ENCODE measurements at places on chromosomes 3 and 15. TPM values are rescaled to one million over a fixed set of nuclear protein-coding genes. Genes with fewer than 3 reads are reported as not detected.

The TGM4 gene
- 0.17 TPM for total RNA-seq

The C3orf20 gene
- total RNA-seq: not detected

The RCN2 gene
- 104 TPM for total RNA-seq

The PCLAF gene
- 61.5 TPM for total RNA-seq

The MIX23 gene
- total RNA-seq: 106 TPM

The ZNF80 gene
- total RNA-seq: not detected

The PLA2G4F gene
- total RNA-seq: not detected

The COL6A5 gene
- total RNA-seq: under 0.01 TPM

DNA sequence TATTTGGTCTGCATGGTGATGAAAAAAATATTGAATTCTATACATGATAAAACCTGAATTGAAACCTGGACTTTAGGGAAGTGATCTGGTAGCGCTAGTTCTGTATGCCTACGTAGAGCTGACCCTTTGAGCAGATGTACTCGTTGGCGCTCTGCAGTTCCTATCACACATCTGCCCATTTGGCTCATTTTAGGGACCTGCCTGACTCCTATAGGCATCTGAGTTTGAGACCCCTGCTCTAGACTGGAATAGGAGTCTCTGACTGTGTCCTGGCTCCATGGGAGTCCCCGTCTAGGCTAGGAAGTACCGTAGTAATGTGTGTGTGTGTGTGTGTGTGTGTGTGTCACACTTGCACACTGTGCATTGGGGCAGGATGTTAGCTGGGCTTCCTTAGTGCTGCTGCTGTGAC, 21.2 kb downstream of the STARD5 start:
- no peak for DNase-seq

DNA sequence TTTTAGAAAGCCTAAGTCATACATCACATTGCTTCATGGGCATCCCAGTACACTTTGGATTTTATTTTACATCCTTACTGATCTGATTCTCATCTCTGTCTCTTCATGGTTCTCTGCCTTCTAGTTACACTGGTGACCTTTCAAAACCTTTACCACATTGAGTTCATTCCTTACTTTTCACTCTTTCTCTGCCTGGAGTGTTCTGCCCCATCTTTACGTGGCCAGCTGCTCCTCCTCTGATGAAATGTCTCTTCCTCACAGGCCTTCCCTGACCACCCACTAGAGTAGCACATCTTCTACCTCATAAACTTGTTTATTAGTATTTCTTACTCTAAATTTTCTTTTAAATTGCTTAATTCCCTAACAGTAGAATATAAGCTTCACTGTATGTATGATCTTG, 17.7 kb downstream of the CTNNB1 start:
- no peak for DNase-seq

DNA sequence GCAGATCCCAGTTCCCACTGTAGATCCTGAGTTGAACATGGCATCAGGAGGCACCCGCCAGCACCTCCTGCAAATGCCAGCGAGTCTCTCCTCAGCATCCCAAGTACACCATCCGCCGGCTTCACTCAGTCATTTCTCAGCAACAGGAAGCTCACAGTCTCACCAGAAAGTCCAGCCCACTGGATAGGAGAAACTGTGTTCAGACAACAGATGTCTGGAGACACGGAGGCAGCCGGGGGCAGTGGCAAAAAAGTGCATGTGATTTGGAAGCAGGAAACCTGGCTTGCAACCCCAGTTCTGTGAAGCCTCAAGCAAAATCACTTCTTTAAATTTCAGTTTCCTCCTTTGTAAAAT, 68.7 kb downstream of the SRGAP3 start:
- DNase-seq: no peak

DNA sequence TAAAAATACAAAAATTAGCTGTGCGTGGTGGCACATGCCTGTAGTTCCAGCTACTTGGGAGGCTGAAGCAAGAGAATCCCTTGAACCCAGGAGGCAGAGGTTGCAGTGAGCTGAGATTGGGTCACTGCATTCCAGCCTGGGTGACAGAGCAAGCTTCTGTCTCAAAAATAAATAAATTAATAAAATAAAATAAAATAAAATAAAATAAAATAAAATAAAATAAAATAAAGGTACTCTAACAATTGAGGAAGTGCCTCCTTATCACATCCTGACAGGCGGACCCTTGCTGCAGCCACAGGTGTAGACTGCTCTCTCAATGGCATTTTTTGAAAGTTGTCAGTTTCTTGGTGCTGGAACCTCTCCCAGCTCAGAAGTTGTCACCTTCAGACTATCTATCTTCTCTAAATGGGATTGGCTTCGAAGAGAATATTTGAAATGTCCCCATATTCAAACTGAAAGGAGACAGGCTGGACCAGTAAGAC, 304.1 kb downstream of the RORA start:
- no peak for DNase-seq

DNA sequence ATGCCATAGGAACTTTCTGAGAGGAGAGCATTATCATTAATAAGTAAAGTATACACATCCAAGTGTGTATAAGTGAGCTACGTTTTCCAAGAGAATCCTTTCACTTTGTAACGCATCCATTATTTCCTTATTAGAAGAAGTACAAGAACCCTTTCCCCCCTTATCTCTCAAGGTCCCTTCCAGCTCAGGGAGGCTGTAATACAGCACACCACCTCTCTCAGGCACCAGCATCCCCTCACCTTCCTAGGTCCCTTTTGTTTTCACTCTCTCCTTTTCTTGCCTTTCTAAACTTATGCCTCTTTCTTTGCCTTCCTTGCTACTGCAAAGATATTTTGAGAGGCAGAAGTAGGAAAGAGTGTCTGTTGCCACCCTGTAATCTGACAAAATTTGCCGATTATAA, 446.0 kb downstream of the GRM7 start:
- DNase-seq: no peak

DNA sequence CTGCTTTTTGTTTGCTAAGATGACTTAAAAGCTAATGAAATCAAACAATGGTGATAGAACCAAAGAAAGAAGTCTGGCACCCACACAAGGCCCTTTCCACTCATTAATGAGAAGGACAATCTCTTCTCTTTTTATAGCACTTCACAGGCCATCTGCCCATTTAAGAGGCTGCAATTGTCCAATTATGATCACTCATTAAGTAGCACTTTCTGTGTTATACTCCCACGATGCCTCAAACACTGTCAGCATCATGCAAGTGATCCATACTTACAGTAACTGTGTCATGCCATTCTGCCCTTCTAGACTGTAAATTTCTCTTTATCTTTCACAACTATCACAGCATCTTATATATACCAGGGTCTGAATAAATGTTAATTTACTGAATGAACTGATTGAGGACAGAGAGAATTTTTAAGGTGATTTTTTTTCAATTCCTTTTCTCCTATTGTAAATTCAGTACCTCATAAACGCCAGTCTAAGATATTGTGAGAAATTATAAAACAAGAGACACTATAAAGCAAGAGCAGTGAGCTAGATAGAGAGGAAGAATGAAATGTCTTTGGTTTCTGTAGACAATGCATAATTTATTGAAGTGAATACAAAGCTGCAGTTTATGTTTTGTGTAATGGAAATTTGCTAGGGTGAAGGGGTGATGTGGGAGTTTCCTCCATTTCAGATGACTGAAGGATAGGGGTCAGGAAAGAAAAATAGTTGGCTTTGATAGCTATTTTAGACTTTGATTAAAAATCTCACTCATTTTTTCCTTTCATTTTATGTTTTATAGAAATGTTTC, 17.3 kb downstream of the CD200 start:
- no peak for DNase-seq

- DNase-seq: no peak
Observed at GRCh38 chr3:12518261-12519028, 26.9 kb downstream of the MKRN2OS start.

GRCh38 chr15:48644467-48644826, 1.1 kb downstream of the FBN1 start:
- DNase-seq: peak; percentile 55

DNA sequence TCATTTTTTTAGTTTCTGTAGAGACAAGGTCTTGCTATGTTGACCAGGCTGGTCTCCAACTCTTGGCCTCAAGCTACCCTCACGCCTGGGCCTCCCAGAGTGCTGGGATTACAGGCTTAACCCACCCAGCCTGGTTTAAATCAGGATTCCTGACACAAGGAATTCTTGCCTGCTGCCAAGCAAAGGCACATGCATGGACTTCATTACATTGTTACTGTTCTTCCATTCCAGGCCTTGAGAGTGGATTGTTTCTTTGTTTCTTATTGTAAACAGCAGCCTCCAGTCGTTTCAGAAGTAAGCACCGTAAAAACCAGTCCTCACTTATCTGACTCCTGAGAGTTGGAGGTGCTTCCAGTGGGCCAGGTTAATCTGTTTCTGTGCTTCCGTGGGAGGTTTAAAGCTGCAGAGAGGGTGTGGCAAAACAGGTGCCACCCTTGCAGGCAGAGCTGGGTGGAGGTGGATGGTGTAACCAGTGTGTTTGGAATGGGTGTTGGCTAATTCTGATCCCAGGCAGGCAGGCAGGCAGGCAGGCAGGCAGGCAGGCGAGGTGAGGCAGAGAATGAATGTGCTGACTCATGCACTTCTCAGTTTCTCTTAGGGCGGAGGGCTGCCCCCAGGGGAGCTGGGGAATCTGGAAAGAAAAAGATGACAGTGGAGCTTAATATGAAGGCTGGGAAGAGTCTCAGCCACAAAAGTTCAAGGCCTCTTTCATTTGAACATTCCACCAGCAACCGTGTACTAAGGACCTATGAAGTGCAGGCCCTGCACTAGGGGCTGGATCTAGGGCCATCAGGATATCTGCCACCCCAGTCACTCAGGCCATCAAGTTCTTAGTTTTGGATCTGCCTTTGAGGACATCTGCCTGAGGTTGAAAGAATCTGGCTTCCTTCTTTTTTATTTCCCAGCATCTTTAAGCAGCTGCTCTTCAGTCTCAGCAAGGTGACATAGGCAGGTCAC, 37.0 kb upstream of the CDCP1 start:
- DNase-seq: peak; percentile 70

GRCh38 chr3:113557374-113557773, 25.0 kb downstream of the SIDT1 start:
- peak; percentile 88 for DNase-seq

DNA sequence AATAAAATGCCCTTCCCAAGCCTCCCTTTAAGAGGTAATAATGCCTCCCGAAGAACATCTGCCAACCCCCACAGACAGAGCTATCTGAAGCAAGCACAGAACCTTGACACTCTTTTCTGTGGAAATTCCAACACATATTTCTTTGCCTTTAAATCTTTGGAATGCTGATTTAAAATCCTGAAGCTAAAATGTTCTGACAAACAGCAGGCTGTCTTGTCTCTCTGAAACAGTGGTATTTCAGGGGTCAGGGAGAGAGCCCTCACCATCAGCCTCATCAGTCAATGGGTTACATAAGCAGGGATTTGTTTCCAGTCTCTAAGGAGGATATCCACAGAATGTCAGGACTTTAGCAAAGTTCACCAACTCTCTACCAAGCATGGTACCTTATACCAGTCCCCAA, 27.8 kb upstream of the ARHGEF3 start:
- DNase-seq: no peak

- DNase-seq: no peak
Observed at GRCh38 chr3:128009952-128010846, 42.0 kb upstream of the SEC61A1 start.

DNA sequence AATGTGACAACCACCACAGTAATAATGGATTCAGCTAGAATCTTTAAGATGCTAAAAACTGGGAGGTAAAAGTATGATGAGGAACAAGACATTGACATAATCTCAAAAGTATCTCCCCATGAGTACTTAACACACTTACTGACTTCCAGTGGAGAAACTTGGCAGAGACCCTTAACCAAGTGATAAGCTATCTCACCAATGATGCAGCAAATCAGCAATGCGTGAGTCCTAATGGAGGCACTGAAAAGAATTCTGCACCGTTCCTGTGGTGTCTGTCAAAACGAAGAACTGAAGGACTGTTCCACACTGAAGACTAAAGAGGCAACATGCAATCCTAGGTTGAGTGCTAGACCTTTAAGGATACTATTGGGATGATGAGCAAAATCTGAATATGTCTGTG, 67.9 kb upstream of the OCA2 start:
- no peak for DNase-seq

DNA sequence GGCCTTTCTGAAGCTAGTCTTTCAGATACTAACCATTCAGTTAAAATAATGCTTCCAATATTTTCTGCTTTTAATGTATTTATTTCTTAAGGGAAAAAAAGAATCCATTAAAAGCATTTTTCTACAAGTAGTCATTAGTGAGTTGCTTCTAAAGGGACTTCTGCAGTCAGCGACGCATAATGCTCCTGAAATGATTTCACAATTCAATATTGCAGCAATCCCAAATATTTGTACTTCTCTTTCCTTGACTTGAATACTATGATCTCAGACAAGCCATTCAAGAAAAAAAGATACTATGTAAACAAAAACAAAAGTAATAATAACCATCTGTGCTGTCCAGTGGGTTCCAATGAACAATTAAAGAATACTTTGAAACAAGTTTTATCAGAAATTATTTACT, 681.0 kb downstream of the DIPK2A start:
- no peak for DNase-seq
